ENCODE measurements at places on chromosomes 1 and 21.
A peak's percentile ranks its signal among the peaks of the same experiment; 100 is the strongest.

- DNase-seq = peak; percentile 65
These were observed 19.5 kb downstream of the XKR8 start for GRCh38 chr1:27979151-27979858.

GRCh38 chr1:201530741-201531531, 8.0 kb upstream of the NAV1 start:
- peak; percentile 89 for DNase-seq

GRCh38 chr1:166975361-166976129, at the start of gene ILDR2:
TSS of gene ILDR2 (minus strand) at chr1:166975540. CDS start at chr1:166975268, 272 bp downstream.
- peak; percentile 16 for DNase-seq

- DNase-seq = no peak
These were observed 10.9 kb upstream of the NFIA start for GRCh38 chr1:61071205-61072130.

GRCh38 chr1:44694863-44695478, 20.5 kb downstream of the ARMH1 start:
- no peak for DNase-seq

GRCh38 chr1:230424391-230425251, 1.5 kb downstream of the PGBD5 start:
- DNase-seq = no peak

DNA sequence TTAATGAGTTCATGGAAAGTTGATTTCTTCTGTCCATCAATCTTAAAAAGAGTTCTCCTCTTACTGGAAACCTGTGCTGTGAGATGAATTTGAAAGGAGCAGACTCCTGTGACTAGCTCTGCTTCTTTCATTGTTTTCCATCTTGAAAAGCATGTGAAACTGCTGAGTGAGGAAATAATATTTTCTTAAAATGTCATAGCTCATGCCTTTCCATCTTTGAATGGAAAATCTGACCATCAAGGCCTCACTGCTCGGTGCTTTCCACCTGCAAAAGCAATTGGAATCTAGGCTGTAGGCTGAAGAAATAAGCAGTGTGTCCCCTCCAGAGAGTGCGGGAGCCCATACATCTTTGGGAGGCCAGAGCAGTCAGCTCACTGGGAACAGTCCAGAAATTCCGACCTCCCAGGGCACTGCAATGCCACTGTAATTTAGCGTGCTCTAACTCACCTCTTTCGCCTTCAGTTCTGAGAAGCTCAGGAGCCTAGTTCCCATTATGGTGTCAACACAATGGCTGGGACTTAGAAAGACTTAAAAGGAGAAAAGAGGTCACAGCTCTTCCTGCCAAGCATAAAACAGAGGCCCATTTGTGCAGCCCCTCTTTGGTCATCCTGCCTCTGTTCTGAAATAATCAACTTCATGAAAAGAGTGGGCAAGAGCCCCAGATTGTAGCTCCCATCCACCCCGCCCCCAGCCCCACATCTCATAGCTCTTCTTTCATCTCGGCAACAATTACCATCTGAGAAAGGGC, 50.4 kb upstream of the F3 start:
- no peak for DNase-seq

DNA sequence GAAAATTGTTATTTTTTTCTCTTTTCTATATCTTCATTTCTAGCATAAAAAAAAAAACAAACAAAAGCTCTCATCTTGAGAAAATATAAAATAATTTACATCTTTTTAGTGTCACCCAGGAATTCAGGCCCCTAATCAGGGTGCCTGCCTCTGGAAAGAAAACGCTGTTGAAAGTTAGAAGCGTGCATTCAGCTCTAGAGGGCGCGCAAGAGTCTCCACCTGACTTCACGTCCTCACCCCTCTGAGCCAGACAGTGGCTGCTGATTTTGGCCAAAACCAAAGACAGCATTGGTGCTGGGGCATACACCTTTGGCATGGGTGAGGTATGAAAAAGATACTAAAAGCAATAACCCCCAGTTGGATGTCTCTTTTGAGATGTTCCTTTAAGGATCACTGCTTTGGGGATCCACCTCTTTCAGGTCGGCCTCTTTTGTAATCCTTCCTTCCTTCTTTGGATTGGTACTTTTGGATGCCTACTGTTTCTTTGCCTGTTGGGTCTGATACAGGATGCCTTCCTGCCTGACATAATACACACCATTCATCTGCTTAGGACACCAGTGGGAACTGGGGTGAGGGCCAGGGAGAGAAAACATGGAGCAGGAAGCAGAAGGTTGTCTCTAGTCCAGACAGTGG, 77.6 kb upstream of the CHRM3 start:
- DNase-seq = no peak

GRCh38 chr1:197737916-197738315, 37.4 kb downstream of the DENND1B start:
- no peak for DNase-seq

GRCh38 chr1:108117945-108118902, 81.9 kb downstream of the SLC25A24 start:
- DNase-seq = no peak

DNA sequence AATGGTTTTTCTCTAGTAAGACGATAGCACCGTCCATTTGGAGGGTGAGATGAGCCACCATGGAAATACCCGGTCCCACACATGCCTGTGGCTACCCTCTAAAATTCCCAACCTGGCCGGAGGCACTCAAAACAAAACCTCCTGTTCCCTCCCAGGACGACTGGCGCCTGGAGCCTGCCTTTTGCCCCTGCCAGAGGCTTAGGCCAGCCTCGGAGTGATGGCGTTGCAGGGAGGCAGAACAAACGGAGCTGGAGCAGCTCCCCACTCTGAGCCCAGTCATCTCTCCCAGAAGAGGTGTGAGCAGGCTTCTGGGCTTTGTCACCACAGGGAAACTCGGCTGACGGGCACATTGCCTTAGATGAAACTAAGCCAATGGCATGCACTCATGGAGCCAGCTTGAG, 213.7 kb upstream of the HOOK1 start:
- DNase-seq = no peak

DNA sequence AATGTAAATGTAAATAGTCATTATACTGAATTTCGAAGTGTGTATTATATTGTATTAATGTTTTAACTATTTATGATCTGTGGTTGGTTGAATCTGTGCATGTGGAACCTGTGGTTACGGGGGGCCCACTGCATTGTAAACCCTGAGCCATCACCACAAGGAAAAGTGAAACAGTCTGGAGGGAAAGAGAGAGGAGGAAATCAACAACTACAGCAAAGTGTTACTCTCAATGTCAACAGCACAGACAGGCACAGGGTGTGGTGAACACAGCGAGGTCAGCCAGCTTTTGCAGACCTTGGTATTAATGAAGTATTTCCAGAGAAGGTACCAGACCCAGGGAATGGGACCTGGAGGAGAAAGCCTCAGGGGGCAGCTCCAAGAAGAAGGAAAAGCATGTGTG, 37.1 kb upstream of the BACE2 start:
- no peak for DNase-seq

- no peak for DNase-seq
These were observed 45.2 kb downstream of the EDN2 start for GRCh38 chr1:41439234-41439633.

DNA sequence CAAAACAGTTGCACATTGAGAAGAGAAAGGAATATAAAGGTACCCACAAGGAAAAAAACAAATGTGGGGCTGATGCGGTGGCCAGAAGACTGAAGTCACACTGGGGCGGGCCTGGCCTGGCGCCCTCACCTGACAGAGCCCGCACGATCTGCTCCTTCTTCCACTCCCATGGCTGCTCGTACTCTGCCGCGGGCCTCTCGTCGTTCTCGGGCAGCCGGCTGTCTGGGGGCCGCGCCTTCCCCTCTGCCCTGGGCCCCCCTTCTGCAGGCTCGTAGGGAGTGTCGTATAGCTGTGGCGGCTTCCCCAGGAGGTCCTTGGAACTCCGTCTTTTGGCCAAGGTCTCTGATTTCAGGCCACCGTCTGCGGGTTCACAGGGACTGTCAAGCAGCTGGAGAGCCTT, 13.1 kb upstream of the TDRD10 start:
- no peak for DNase-seq

- no peak for DNase-seq
These were observed 97.2 kb downstream of the TBX15 start for GRCh38 chr1:118890851-118891384.

GRCh38 chr1:230867903-230868735, at the start of gene C1orf198:
TSS of gene C1orf198 (minus strand) at chr1:230868521. CDS start at chr1:230868512, 9 bp downstream.
- DNase-seq = peak; percentile 71

GRCh38 chr1:117607471-117607870, 1.6 kb downstream of the TENT5C start:
- no peak for DNase-seq

- DNase-seq = no peak
These were observed 97.0 kb downstream of the COQ8A start for GRCh38 chr1:227037121-227037520.

DNA sequence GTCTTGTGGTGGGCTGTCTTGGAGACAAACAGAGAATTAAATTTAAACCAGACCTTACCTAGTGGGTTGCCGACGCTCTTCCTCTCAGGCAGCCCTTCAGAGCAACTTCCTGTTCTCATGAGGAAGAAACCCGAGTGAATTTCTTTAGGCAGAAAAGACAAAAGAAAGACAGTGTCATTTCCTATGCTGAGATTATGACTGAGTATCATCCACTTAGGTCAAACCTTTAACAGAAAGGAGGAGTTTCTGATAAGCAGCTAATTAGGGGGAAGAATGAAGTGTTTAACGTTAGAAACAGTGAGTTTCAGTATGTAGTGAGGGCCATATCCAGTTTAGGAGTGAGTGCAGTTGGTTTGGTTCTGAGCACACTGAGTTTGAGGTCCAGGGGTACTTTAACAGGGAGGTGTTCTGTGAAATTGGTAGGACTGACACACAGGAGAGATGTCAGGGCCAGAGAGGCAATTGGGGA, 38.7 kb downstream of the FASLG start:
- DNase-seq = no peak

DNA sequence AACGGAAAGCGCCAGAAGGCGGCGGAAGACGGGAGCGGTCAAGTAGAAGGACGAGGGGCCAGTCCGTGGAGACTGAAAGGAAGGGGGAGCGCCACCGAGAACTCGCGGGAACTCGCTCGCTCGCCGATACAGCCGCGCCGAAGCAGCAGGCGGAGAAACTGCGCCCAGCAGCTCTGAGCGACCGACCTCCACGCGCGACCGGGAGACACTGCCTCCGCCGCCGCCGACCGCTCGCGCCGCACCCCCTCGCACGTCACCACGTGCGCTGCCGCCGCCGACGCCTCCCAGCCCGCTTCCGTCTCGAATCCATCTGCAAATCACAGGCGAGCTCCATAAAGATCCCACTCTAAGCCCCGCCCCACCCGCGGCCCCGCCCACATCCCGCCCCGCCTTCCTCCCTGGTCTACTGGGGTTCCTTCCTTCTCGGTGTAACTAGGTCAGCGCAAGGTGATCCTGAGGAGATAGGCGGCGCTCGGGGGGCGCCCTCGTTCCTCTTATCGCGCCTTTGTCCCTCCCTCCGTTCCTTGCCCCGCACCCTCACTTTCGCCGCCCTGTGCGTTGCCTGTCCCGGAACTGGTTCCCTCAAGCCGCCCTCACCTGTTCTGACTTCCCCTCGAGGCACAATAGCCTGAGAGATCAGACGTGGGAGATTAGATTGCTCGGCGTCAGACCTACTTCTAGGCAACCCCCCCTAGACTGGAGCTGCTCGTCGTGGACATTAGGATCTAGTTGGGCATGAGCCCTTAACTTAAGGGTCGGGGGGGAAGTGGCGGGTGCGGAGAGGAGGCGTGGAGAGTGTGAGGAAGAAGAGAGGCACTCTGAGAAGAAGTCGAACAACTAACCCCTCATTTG, at the start of gene IVNS1ABP:
TSS of gene IVNS1ABP (minus strand) at position 210 of the 852 bp plus-strand sequence. CDS start 7,750 bp downstream, outside the sequence.
- DNase-seq = peak; percentile 96

GRCh38 chr1:76949503-76949902, 82.2 kb downstream of the ST6GALNAC5 start:
- no peak for DNase-seq

DNA sequence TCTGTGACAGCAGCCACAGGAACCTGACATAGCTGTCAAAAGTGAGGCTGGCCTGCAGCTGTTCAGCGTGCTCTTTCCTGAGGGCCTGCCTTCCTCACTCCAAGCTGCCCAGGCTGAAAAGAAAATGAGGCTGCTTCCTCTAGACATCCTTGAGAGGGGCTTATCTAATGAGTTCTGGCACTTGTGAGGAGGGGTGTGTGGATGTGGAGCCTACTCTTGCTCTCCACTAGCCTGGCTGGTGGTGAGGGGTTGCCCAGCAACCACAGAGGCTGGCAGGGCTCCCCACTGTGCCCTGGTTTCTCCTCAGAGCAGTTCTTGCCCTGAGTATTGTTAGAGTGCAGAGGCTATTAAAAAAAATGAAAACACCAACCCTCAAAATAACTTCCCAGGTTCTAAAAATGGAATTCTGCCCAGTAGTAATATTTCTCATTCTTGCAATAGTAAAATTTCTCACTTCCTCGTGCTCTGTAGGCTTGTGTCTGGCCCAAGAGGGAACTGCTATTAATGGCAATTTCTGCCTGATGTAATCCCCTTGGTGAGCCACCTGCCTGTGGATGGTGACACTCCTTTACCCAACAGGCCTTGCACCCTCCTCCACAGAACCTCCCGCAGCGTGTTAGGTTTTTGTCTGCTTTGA, 52.6 kb upstream of the EPS8L3 start:
- DNase-seq = no peak

GRCh38 chr1:39394598-39394997, 96.8 kb upstream of the BMP8A start:
- no peak for DNase-seq

GRCh38 chr1:234553240-234554188, 56.5 kb downstream of the IRF2BP2 start:
- DNase-seq = no peak

GRCh38 chr1:229657993-229658755, 32.1 kb downstream of the URB2 start:
- DNase-seq = no peak

- no peak for DNase-seq
These were observed 500 bp upstream of the DOCK7 start for GRCh38 chr1:62688687-62689085.

- peak; percentile 33 for DNase-seq
These were observed 801 bp downstream of the EPRS1 start for GRCh38 chr1:220045356-220046051.

DNA sequence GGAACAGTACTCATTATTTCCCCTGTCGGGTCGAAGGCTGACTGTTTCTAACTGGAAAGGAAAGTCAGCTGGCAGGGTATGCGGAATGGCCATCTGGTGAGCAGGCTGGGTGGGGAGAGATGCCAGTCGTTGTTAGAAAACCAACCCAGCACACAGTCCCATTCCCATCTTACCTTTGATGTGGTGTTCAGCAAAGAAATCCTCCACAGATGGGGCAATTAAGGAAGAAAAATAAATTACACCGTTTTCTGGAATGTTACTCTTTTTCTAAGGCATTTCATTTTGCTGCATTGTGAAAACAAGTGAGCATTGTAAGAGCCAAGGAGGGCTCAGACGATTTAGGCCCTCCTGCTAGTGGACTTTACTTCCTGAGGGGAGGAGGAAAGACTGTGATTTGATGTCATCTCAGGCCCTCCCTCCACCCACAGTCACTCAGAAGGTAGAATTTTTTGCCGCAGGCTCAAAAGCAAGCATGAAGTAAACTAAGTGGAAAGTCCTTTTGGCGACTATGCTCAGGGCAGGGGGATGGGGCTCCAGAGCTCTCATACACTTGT, at the start of gene SLC16A4:
TSS of gene SLC16A4 (minus strand) at position 335 of the 554 bp plus-strand sequence. CDS start 1,703 bp downstream, outside the sequence.
- peak; percentile 36 for DNase-seq

All from A549 (cell line).